ENCODE measurements at places on chromosomes 16 and 17.

GRCh38 chr16:35793601-35794000, 2334.2 kb downstream of the TP53TG3F start:
- DNase-seq = no peak

DNA sequence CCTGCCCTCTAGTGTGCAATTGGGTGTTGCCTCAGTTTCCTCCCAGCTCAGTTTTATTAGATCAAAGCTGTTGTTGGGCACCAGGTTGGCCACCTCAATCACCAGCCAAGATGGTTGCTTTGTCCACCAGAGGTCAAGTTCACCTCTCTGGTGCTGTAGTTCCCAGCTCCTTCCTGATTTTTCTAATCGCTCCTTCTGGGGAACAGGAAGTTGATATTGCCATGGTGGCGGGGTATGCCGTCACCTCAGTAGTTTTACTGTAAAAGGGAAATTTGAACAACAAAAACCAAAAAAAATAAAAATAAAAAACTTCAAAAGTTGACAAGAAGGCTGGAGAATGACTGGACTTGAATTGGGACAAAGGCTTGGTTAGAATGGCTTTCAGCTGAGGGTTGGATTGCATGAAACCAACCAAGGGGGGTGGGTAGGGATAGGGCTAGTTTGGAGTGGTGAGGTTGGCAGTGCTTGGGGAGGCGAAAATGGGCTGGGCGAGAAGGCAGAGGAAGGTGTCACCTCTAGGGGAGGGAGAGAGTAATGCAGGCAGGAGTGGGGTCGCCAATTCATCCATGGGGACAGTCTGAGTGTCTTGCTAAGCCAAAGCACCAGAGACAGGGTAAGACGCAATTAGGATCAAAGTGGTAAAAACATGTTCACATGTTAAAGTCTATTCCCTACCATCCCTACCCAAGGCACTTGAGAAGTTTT, 6.2 kb downstream of the EFNB3 start:
- DNase-seq = no peak

GRCh38 chr16:84820771-84821170, 986 bp downstream of the CRISPLD2 start:
- DNase-seq = no peak

DNA sequence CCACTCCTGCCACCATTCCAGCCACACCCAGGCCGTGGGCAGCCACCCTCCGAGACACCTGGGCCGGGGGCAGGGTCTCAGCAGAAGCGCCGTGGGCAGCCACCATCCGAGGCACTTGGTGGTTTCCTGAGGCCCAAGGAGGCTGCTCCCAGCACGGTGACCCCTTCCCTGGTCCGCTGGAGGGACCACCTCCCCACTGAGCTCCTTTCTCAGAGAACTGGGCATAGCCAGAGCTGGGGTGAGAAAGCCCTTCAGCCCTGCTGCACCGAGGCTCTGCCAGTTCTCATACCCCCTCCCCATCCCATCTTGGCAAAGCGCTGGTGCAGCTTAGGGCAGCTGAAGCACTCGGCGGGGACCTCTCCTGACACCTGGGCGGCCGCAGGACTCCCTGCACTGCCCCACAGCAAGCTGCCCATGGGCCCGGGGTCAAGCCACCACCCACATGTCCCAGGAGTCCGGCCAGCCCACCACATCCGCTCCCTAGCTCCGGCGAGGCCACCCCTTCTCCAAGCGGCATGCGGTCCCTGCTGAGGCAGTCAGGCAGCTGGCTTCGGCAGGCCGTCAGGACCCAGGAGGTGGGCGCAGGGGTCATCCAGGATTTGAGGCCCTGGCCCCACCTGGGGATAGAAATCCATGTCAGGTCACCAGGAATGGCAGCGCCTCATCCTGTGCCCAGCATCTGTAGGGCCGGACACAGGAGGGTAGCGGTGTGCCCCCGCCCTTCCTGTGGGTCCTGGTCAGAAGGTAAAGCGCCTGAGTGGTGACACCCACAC, 1.3 kb upstream of the CYBA start:
- DNase-seq = no peak

DNA sequence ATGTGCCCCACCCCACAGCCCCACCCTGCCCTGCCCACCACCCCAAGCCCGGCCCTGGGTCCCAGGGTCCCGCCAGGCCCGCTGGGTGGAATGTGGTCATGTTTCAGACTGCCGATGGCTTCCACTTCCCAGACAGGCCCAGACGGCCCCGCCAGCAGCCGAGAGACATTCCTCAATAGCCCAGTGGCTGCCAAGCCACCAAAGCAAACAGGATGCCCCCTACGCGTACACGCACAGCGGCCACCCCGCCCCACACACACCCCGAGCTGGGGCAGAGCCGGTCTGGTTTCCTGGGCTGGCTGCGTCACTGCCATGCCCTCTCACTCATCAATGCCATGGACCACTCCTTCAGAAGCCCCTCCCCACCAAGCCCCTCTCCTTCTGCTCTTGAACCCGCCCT, 1.2 kb upstream of the KRT17 start:
- no peak for DNase-seq

GRCh38 chr16:74649839-74650504, 16.7 kb downstream of the RFWD3 start:
- no peak for DNase-seq

- no peak for DNase-seq
Measured at GRCh38 chr16:47877166-47877565, 278.6 kb downstream of the ABCC12 start.

- DNase-seq = no peak
Measured at GRCh38 chr16:62741692-62742091, 705.5 kb upstream of the CDH8 start.

- no peak for DNase-seq
Measured at GRCh38 chr17:57672971-57673370, 72.1 kb downstream of the CCDC182 start.

GRCh38 chr17:45073414-45074070, 12.4 kb downstream of the NMT1 start:
- DNase-seq = no peak

DNA sequence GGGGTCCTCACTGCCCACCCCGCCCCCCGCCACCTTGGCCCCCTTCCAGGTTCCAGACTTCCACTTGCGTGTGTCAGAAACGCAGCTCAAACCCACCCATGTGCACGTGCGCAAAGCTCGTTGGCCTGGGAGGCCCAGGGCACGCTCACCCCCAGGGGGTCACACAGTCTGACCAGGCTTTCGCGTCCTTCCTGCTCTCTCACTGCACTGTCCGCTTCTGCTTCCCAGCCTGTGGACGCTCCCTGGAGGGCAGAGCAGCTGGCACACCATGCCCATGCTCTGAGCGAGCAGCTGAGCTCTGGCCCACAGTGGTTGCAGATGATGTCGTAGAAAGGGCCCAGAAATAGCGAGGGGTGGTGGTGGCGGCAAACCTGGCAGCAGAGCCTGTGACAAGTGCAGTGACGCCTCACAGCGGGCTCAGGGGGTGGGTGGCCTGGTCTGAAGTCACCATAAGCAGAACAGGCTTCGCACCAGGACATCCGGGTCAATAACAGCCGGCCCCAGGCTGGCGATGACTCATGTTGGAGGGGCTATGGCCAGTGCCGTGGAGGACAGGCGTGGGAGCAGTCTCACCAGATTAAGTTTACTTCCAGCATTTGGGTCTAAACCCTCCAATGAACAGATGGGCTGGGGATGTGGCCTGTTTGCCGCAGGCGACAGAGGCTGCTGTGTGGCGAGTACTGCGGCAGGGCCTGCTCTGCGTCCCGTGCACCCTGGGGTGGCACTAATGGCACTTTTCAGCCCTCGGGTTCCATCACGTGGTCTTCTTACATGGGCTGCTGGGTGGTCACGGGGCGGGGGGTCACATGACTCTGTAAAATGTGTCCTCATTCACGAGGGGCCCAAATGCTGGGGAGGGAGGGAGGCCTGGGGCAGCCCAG, 49.0 kb downstream of the NT5M start:
- no peak for DNase-seq

DNA sequence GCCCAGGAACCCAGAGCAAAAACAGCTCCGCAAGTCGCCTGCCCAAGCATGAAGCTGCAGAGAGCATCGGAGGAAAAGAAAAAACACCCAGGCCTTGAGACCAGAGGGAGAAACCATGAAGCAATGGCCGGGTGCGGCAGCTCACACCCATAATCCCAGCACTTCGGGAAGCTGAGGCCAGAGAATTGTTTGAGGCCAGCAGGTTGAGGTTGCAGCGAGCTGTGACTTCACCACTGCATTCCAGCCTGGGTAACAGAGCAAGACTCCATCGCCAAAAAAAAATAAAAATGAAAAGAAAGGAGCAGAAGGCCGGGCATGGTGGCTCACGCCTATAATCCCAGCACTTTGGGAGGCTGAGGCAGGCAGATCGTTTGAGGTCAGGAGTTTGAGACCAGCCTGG, 40.3 kb downstream of the C16orf95 start:
- DNase-seq = no peak

GRCh38 chr17:44541884-44542581, 15.3 kb upstream of the FZD2 start:
- DNase-seq = no peak

- DNase-seq = no peak
Measured at GRCh38 chr17:27376637-27377547, 79.4 kb upstream of the KSR1 start.

- DNase-seq = no peak
Measured at GRCh38 chr16:66121466-66121865, 245.0 kb upstream of the CDH5 start.

GRCh38 chr17:33500151-33500550, 207.1 kb upstream of the ASIC2 start:
- DNase-seq = no peak

DNA sequence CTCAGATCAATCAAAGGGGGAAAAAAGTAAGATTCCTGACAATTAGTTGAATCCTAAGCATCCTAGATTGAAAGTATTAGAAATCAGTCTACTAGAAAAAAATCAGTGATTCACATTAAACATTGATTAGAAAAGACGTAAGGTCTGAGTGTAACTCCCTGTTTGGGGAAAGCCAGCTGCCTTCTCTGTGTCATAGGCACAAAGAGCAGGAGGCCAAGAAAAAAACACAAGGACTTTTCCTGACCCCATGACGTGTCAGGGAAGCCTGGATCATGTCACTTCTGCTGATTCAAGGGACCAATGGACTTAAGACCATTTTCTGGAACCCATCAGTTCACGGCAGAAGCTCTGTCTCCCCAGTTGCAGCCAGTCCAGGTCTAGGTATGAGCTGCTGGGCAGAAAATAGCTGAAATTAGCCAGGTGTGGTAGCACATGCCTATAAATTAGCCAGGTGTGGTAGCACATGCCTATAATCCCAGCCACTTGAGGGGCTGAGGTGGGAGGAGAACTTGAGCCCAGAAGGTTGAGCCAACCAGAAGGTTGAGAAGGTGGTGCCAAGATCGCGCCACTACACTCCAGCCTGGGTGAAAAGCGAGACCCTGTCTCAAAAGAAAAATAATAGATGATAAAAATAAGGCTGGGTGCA, 35.9 kb downstream of the RANBP10 start:
- DNase-seq = no peak

GRCh38 chr17:81199482-81199830, 23.3 kb downstream of the CEP131 start:
- no peak for DNase-seq

DNA sequence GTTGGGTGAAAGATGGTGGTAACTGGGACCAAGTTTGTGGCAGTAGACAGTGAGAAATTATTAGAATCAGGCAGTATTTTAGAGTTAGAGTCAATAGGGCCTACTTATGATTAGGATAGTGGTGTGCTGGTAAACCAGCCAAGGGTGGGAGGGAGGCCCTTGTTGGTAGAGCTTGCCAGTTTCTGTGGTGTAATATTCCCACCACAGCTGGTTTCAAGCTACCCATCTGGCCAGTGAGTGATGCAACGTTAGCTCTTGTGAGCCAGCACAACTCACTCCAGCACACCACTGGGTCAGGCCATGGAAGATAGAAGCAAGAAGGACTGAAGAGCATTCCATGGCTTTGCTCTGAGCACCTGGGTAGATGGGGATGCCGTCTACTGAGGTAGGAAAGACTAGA, 34.9 kb downstream of the GNAO1 start:
- no peak for DNase-seq

GRCh38 chr16:49875806-49876715, 20.1 kb upstream of the ZNF423 start:
- DNase-seq = no peak

- DNase-seq = no peak
Measured at GRCh38 chr17:79280866-79281572, 206.4 kb downstream of the ENGASE start.

- DNase-seq = no peak
Measured at GRCh38 chr17:45648642-45649041, 135.5 kb upstream of the CRHR1 start.

GRCh38 chr16:55778757-55779156, 54.1 kb downstream of the CES1 start:
- no peak for DNase-seq

All from cortex of kidney (tissue), 1 donor.